Body of pancreas (tissue), 4 donors: ENCODE measurements at places on chromosomes 7 and 10.

DNA sequence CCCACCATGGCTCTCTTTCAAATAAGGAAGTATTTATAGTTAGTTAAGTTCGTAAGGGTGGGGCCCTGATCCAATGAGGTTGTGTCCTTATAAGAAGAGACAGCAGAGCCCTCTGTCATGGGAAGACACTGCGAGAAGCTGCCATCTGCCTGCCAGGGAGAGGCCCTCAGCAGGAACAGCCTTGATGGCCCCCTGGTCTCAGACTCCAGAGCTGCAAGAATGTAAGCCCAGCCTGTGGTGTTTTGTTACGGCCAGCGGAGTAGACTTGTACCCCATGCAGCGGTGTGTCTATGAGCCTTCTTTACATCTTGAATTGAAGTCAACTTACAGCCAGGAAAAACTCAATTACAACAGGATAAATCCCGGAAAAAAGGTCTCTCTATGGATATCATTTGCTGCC lies 14.3 kb upstream of the LARP4B start:
- no peaks in the 10 kb centered on the region for H3K36me3 ChIP-seq
- no peaks in the 10 kb centered on the region for H3K27me3 ChIP-seq
- DNase-seq, result no peak
- no peak overlapping the region for H3K27ac ChIP-seq
- H3K4me1 ChIP-seq, result no peaks in the 10 kb centered on the region

- no peaks in the 10 kb centered on the region for H3K27me3 ChIP-seq
- H3K4me3 ChIP-seq, result no peak overlapping the region
- H3K27ac ChIP-seq, result no peak overlapping the region
- H3K4me1 ChIP-seq, result no peaks in the 10 kb centered on the region
These were observed 55.5 kb upstream of the LHFPL3 start for GRCh38 chr7:104272767-104273384.

DNA sequence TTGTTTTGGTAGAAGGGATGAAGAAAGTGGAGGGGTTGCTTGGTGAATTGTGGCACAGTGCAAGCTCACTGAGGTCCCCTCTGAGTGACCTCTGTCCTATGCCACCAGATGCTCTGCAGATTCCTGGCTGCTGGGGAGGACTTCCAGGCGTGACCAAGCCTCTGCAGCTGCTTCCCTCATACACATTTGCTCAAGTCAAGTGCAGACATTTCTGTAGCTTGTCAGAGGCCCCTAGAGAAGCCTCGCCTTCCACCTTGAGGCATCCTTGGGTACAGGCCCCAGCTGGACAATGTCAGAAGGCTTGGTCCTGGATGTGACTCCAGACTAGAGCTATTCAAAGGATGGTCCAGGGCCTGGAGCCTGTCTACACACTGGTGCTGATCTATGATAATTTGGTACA lies 464.2 kb downstream of the PLXNA4 start:
- H3K27ac ChIP-seq, result no peak overlapping the region
- no peaks in the 10 kb centered on the region for H3K36me3 ChIP-seq
- no peak overlapping the region for H3K4me3 ChIP-seq

DNA sequence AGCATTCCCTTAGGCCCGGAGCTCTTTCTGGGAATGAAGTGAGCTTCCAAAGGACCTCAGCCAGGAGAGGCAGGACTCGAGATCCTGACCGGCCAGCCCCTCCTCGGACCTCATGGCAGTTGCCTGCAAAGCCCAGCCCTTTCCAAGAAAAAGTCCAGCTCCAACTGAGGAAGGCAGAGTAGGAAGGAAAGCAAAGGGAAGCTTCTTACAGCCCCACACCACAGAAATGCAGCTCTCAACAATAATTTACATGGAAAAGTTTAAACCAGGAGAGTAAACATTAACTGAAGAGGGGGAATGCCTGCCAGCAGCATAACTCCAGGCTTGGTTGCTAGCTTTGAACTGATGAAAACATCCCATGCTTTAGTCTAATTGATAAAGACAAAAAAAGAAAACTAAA lies 153.9 kb upstream of the PFKP start:
- peaks cover 8% of the 10 kb centered on the region for H3K4me1 ChIP-seq
- H3K27me3 ChIP-seq, result no peaks in the 10 kb centered on the region
- H3K4me3 ChIP-seq, result no peak overlapping the region
- no peaks in the 10 kb centered on the region for H3K36me3 ChIP-seq

GRCh38 chr7:42922017-42922753 lies 9.8 kb downstream of the PSMA2 start:
- H3K36me3 ChIP-seq, result peaks cover 24% of the 10 kb centered on the region
- no peak for DNase-seq
- no peak overlapping the region for H3K4me3 ChIP-seq
- no peak overlapping the region for H3K27ac ChIP-seq
- no peaks in the 10 kb centered on the region for H3K27me3 ChIP-seq

- no peak for DNase-seq
- H3K27me3 ChIP-seq, result no peaks in the 10 kb centered on the region
- H3K4me3 ChIP-seq, result no peak overlapping the region
- peaks cover 3% of the 10 kb centered on the region for H3K36me3 ChIP-seq
- H3K4me1 ChIP-seq, result peaks cover 61% of the 10 kb centered on the region
These were observed 56.8 kb upstream of the DDC start for GRCh38 chr7:50621973-50622490.

- no peaks in the 10 kb centered on the region for H3K4me1 ChIP-seq
- H3K27ac ChIP-seq, result no peak overlapping the region
- no peak for DNase-seq
- no peaks in the 10 kb centered on the region for H3K36me3 ChIP-seq
These were observed 73.9 kb upstream of the CABCOCO1 start for GRCh38 chr10:61588770-61589211.

- H3K36me3 ChIP-seq, result no peaks in the 10 kb centered on the region
- H3K27me3 ChIP-seq, result no peaks in the 10 kb centered on the region
- no peak for DNase-seq
These were observed 203.4 kb downstream of the PHTF2 start for GRCh38 chr7:78002021-78002420.

GRCh38 chr7:31788883-31789680 lies 102.1 kb downstream of the PPP1R17 start:
- H3K27me3 ChIP-seq, result no peaks in the 10 kb centered on the region
- DNase-seq, result no peak
- no peak overlapping the region for H3K27ac ChIP-seq
- H3K36me3 ChIP-seq, result no peaks in the 10 kb centered on the region

- H3K27me3 ChIP-seq, result peaks cover 14% of the 10 kb centered on the region
- DNase-seq, result no peak
- H3K27ac ChIP-seq, result no peak overlapping the region
- H3K36me3 ChIP-seq, result no peaks in the 10 kb centered on the region
- peaks cover 12% of the 10 kb centered on the region for H3K4me1 ChIP-seq
These were observed 15.5 kb downstream of the TWIST1 start for GRCh38 chr7:19101909-19102308.

DNA sequence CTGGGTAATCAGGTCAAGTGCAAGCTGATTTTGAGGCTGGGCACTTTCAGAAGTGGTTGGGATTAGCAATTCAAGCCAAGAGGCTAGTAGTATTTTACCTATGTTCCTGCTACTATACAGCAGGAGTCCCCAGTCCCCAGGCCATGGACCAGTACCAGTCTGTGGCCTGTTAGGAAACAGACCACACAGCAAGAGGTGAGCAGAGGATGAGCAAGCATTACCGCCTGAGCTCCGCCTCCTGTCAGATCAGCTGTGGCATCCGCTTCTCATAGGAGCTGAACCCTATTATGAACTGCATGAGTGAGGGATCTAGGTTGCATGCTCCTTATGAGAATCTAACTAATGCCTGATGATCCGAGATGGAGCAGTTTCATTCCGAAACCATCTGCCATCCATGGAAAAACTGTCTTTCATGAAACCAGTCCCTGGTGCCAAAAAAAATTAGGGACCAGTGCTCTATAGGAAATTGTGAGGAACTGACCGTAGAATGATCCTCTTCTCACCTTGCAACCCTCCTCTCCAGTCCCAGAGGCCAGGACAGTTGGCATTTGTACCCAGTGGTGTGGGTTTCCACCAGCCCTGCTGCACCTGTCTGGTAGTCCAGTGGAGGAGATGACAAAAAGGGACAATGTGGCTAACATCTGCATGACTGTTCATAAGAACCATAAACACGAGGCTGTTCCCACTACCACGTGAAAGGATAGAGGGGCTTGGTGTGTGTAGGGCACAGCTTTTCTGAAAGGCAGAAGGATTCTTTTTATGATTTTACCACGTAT lies 172.5 kb downstream of the KIAA1217 start:
- H3K27me3 ChIP-seq, result no peaks in the 10 kb centered on the region
- DNase-seq, result no peak
- no peaks in the 10 kb centered on the region for H3K36me3 ChIP-seq
- no peak overlapping the region for H3K4me3 ChIP-seq
- peaks cover 24% of the 10 kb centered on the region for H3K4me1 ChIP-seq

GRCh38 chr7:149765399-149766121 lies 7.8 kb downstream of the ZNF467 start:
- no peak overlapping the region for H3K4me3 ChIP-seq
- peaks cover 5% of the 10 kb centered on the region for H3K36me3 ChIP-seq
- no peak overlapping the region for H3K27ac ChIP-seq
- H3K27me3 ChIP-seq, result no peaks in the 10 kb centered on the region
- H3K4me1 ChIP-seq, result peaks cover 1% of the 10 kb centered on the region

GRCh38 chr10:68348265-68348741 lies 15.6 kb upstream of the PBLD start:
- H3K27ac ChIP-seq, result no peak overlapping the region
- peaks cover 16% of the 10 kb centered on the region for H3K36me3 ChIP-seq
- no peak overlapping the region for H3K4me3 ChIP-seq

DNA sequence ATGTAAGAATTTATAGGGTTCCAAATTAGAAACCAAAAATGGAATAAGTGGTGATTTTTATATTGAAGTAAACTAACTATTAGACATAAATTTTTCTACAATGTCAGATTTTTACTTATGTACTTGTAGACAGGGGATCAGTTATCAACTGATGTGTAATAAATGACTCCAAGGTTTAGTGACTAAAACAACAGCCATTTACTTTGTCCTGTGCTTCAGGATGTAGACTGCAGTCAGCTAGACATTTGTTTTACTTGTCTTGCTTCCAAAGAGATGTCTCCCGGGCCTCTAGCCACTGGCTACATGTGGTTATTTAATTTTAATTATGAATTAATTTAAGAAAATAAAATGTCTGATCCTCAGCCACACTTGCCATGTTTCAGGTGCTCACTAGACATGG lies 249.7 kb upstream of the IGFBP3 start:
- no peaks in the 10 kb centered on the region for H3K36me3 ChIP-seq
- H3K27me3 ChIP-seq, result no peaks in the 10 kb centered on the region
- H3K27ac ChIP-seq, result no peak overlapping the region
- no peak for DNase-seq
- peaks cover 34% of the 10 kb centered on the region for H3K4me1 ChIP-seq

- H3K4me3 ChIP-seq, result no peak overlapping the region
- DNase-seq, result no peak
- no peak overlapping the region for H3K27ac ChIP-seq
- H3K27me3 ChIP-seq, result no peaks in the 10 kb centered on the region
These were observed 312.3 kb downstream of the DGKB start for GRCh38 chr7:14590206-14590605.

DNA sequence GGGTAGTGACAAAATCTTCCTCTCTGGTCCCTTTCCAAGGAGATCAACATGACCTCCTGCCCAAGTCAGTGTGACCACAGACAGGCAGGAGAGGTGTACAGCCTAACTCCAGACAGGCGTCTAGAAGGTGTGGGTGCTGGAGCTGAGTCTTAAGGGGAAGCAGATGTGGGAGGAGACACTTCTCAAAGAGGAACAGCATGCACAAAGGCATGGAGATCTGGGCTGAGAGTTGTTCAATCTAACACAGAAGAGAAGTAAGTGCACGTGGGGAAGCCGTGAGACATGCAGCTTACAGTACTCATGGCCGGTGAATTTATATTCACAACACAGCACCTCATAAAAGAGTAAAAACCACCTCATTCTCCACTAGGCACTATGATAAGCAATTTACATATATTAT lies 23.8 kb upstream of the GSDME start:
- no peak overlapping the region for H3K4me3 ChIP-seq
- H3K27ac ChIP-seq, result no peak overlapping the region
- H3K4me1 ChIP-seq, result no peaks in the 10 kb centered on the region
- no peaks in the 10 kb centered on the region for H3K27me3 ChIP-seq

DNA sequence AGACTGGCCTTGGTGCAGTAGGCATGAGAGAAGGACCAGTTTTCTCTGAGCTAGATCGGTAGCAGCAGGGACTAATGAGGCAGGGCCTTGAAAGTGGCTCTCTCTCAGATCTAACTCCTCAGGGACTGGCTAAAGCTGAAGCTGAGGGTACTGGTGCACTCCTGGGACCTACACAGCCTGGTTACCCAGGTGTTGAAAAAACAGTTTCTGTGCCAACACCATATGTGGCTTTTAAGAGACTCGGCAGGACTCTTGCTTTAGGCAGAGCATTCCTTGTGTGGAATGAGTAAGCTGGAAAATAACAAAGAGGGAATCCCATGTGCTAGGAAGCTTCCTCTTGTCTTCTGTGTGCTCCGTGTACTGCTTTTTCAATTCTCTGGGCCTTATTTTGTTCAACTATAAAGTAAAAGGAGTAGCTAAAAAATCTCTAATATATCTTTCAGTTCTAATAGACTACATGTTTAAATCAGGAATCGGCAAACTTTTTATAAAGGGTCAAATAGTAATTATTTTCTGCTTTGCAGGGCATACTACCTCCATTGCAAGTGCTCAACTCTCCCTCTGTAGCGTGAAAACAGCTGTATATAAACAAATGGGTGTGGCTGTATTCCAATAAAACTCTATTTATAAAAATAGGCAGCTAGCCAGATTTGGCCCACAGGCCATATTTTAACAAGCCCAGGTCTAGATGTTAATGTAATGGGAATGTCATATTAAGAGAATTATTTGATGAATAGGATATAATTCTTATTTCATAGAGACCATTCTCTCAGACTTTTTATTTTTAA lies 186.1 kb upstream of the KAT6B start:
- no peak overlapping the region for H3K4me3 ChIP-seq
- DNase-seq, result no peak
- no peaks in the 10 kb centered on the region for H3K4me1 ChIP-seq
- no peaks in the 10 kb centered on the region for H3K36me3 ChIP-seq
- H3K27ac ChIP-seq, result no peak overlapping the region
- no peaks in the 10 kb centered on the region for H3K27me3 ChIP-seq

DNA sequence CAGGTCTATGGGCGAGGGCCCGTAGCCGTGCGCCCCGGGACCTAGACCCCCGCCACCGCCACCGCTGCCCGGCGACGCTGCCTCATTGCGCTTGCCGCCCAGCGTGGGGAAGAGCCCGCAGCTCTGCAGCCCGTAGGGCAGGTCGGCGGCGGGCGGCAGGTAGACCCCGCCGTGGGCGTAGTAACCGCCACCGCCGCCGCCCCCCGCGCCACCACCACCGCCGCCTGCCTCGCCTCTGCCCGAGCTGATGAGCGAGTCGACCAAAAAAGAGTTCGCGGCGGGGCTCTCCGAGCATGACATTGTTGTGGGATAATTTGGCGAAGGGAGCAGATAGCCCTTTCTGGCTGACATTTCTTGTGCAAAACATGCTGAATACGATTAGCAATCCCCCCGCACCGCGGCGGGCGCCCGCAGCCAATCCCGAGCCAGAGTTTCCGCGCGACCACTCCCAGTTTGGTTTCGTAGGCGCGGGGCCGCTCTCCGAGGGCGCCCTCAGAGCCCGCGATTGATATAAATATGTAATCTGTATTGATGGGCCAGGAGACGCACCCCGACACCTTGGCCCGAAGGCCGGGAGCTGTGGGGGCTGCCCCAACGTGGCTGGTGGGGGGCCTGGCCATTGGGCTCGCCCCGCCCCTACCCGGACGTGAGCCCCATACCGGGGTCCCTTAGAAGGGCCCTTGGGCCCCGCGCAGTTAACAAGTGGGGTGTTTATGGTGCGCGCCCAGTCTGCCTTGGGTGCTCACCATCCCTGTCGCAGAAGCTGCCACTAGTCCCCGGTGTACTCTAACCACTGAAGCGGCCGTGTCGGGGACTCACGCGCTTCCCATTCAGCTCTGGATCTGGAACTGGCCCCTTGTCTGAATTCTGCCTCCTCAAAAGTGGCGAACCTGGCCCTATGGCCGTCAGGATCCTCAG lies at the start of gene HOXA10:
Gene HOXA10 (minus strand): TSS at position 365 of the 918 bp plus-strand sequence. CDS start 14 bp downstream, at position 351.
- H3K36me3 ChIP-seq, result no peaks in the 10 kb centered on the region
- no peak within 1 kb of the TSS for H3K27ac ChIP-seq
- peak; percentile 10 for DNase-seq
- peaks cover 5% of the 10 kb centered on the region for H3K27me3 ChIP-seq
